ENCODE measurements at places on chromosomes 7 and 10. TPM values are rescaled to one million over a fixed set of nuclear protein-coding genes. Genes with fewer than 3 reads are reported as not detected.
A peak's percentile ranks its signal among the peaks of the same experiment; 100 is the strongest.

DNA sequence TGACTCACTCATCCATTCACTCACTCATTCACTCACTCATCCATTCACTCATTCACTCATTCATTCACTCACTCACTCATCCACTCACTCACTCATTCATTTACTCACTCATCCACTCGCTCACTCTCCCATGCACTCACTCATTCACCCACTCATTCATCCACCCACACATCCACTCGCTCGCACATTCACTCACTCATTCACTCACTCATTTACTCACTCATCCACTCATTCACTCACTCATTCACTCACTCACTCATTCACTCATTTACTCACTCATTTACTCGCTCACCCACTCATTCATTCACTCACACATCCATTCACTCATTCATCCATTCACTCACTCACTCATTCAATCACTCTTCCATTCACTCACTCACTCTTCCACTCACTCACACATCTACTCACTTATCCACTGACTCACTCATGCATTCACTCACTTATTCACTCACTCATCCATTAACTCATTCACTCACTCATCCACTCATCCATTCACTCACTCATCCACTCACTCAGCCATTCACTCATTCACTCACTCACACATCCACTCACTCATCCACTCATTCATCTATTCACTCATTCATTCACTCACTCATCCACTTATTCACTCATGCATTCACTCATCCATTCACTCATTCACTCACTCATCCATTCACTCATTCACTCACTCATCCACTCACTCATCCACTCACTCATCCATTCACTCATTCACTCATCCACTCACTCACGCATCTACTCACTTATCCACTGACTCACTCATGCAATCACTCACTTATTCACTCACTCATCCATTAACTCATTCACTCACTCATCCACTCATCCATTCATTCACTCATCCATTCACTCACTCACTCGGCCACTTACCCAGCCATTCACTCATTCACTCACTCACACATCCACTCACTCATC is 74.0 kb downstream of the CARD11 start:
- no peaks in the 10 kb centered on the region for H3K27me3 ChIP-seq
- peaks cover 38% of the 10 kb centered on the region for H3K36me3 ChIP-seq
- H3K27ac ChIP-seq: no peak overlapping the region
- peaks cover 30% of the 10 kb centered on the region for H3K4me1 ChIP-seq

GRCh38 chr7:156039971-156040677 is 227.9 kb upstream of the SHH start:
- H3K36me3 ChIP-seq: no peaks in the 10 kb centered on the region
- H3K27ac ChIP-seq: no peak overlapping the region
- H3K27me3 ChIP-seq: peaks cover 10% of the 10 kb centered on the region
- H3K4me3 ChIP-seq: no peak overlapping the region
- no peak for DNase-seq

The RGR gene
- not detected for total RNA-seq

The LAMB1 gene
- not detected for total RNA-seq

The FAM25G gene
- total RNA-seq: not detected

The GRID1 gene
- total RNA-seq: not detected

The MCM10 gene
- total RNA-seq: 45.0 TPM

- H3K36me3 ChIP-seq: no peaks in the 10 kb centered on the region
- no peak for DNase-seq
- no peaks in the 10 kb centered on the region for H3K4me1 ChIP-seq
- H3K4me3 ChIP-seq: no peak overlapping the region
Measured at GRCh38 chr7:109003742-109004141, 434.1 kb downstream of the DNAJB9 start.

- DNase-seq: no peak
- H3K4me3 ChIP-seq: no peak overlapping the region
- peaks cover 5% of the 10 kb centered on the region for H3K27me3 ChIP-seq
- peaks cover 14% of the 10 kb centered on the region for H3K36me3 ChIP-seq
- peak overlapping the region; percentile 42 for H3K27ac ChIP-seq
Measured at GRCh38 chr10:70312972-70313371, 29.2 kb upstream of the NPFFR1 start.

The ITPRID1 gene
- total RNA-seq: not detected

The GPR146 gene
- total RNA-seq: 4.1 TPM

The SCIN gene
- 0.77 TPM for total RNA-seq

DNA sequence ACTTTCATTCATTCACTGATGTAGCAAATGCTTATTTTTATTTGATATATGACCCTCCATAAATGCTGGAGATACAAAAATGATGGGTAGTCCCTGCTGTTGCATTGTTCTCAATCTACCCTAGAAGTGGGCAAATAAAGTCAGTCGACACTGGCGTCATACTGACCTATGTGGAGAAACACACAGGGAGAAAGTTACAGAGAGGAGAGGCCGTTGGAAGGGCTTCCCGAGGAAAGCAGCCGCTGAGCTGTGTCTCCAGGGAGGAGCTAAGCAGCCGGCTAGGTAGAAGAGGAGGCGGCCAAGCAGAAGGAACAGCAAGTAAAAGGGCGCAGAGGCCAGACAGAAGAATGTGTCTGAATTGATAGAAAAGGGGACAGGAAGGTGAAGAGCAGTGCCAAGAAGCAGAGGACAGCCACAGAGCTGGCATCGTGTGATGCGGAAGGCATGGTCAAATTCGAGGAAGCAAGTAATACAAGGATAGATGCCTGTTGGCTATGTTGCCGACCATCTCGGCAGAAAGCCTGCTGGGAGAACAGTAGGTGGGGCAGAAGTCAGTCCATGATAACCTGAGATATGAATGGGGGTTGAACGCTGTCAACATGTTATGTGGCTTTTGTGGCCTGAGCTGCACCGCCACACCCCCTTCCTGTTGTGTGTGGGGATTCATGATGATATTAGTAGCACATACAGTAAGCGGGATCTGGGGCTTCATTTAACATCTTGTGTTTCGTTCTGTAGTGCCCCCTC is 25.9 kb downstream of the ST8SIA6 start:
- peak overlapping the region; percentile 75 for H3K4me3 ChIP-seq
- H3K36me3 ChIP-seq: no peaks in the 10 kb centered on the region
- peak; percentile 76 for DNase-seq
- H3K27ac ChIP-seq: peak overlapping the region; percentile 88
- H3K4me1 ChIP-seq: peaks cover 58% of the 10 kb centered on the region
- peaks cover 4% of the 10 kb centered on the region for H3K27me3 ChIP-seq

The CPXM2 gene
- total RNA-seq: not detected

DNA sequence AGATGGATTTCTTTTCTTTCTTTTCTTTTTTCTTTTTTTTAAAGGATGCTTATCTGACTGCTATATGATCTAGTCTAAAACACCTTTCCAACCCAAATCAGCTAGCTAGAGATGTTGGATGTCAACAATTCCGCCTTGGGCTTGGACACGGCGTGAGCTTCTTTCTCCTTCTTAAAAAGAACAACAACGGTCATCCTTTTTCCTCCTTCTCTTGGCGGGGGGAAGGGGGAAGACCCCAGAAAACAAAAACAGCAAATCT is 1.0 kb downstream of the BEND7 start:
- no peak for DNase-seq
- peak overlapping the region; percentile 12 for H3K4me3 ChIP-seq
- no peak overlapping the region for H3K27ac ChIP-seq
- H3K27me3 ChIP-seq: peaks cover 61% of the 10 kb centered on the region
- no peaks in the 10 kb centered on the region for H3K36me3 ChIP-seq

- peaks cover 3% of the 10 kb centered on the region for H3K27me3 ChIP-seq
- no peaks in the 10 kb centered on the region for H3K36me3 ChIP-seq
- no peaks in the 10 kb centered on the region for H3K4me1 ChIP-seq
- no peak for DNase-seq
- no peak overlapping the region for H3K4me3 ChIP-seq
- H3K27ac ChIP-seq: no peak overlapping the region
Measured at GRCh38 chr10:97999066-97999922, 31.1 kb downstream of the CRTAC1 start.

GRCh38 chr7:79520543-79520942 is 67.1 kb upstream of the MAGI2 start:
- peaks cover 3% of the 10 kb centered on the region for H3K27me3 ChIP-seq
- no peaks in the 10 kb centered on the region for H3K4me1 ChIP-seq
- no peaks in the 10 kb centered on the region for H3K36me3 ChIP-seq
- no peak for DNase-seq
- H3K27ac ChIP-seq: no peak overlapping the region

The NUTM2E gene
- 0.37 TPM for total RNA-seq

The KLF6 gene
- 350 TPM for total RNA-seq

DNA sequence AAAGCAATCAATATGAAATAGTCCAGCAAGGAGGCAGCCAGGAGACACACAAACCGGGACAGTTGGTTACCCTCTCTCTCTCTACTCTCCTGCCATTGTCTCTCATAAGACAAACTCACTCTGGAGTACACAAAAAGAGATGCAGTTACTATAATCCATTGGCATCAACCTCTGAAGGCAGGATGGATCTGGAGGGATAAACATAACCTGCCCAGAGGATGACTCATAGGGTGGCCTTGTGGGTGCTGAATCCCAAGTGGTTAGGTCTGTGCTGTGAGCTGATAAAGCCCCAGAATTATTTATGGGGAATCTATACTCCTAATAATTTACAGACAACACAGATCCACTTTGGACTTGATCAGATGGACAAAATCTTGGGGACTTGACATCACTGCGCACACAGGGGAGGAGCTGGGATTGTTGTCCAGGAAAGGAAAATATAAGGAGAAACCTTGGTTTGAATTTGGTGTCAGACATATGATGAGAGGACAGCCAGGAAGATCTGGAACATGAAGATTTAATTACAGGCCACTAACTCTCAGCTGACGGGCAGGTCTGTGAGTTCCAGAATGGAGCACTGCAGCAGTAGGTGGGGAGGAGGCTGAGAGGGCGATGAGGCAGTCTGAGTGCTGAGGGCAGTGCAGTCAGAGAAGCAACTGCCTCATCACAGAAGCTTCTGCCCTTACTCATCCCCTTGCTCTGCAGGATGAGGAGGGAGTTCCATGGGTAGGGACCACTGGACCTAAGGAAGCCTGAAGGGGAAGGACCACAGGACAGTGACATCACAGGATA is 113.9 kb upstream of the PRSS58 start:
- no peaks in the 10 kb centered on the region for H3K36me3 ChIP-seq
- H3K4me1 ChIP-seq: no peaks in the 10 kb centered on the region
- H3K4me3 ChIP-seq: no peak overlapping the region
- peaks cover 12% of the 10 kb centered on the region for H3K27me3 ChIP-seq
- DNase-seq: no peak
- no peak overlapping the region for H3K27ac ChIP-seq

The C10orf105 gene
- 0.17 TPM for total RNA-seq

The TRPV6 gene
- not detected for total RNA-seq

- H3K36me3 ChIP-seq: no peaks in the 10 kb centered on the region
- peak; percentile 60 for DNase-seq
- no peak overlapping the region for H3K27ac ChIP-seq
- peaks cover 10% of the 10 kb centered on the region for H3K4me1 ChIP-seq
- peaks cover 63% of the 10 kb centered on the region for H3K27me3 ChIP-seq
- peak overlapping the region; percentile 79 for H3K4me3 ChIP-seq
Measured at GRCh38 chr10:70053841-70054288, 1.2 kb downstream of the MACROH2A2 start.

The DNMBP gene
- 6.0 TPM for total RNA-seq

- H3K4me1 ChIP-seq: no peaks in the 10 kb centered on the region
- H3K36me3 ChIP-seq: no peaks in the 10 kb centered on the region
- H3K27me3 ChIP-seq: no peaks in the 10 kb centered on the region
- no peak for DNase-seq
Measured at GRCh38 chr10:60525716-60526585, 136.3 kb upstream of the ANK3 start.

DNA sequence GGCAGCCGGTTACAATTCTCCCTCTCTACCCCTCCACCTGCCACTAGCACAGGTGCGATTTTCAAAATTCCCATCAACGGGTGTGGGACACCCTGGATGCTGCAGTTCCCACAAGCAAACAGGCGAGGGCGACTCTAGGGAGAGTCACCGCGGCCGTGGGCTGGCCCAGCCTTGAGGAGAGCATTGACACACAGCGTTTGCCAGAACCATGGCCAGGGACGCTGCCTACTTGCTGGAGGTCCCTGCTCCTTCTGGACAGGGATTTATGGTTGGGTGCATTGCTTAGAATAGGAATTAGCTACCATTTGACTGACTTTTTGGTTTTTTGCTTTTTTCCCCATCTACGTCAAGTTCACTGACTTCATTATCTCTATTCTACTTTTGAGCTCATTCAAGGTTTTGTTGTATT is 19.0 kb upstream of the CLDN4 start:
- no peak overlapping the region for H3K27ac ChIP-seq
- H3K36me3 ChIP-seq: no peaks in the 10 kb centered on the region
- no peak overlapping the region for H3K4me3 ChIP-seq
- H3K27me3 ChIP-seq: peaks cover 4% of the 10 kb centered on the region

All from activated naive CD8-positive, alpha-beta T cell treated with anti-CD3 and anti-CD28 coated beads, Interleukin-2, amount 10 ng/mL, durations not matched to agents 7 days and 5 days (primary cell).